ENCODE measurements at places on chromosomes 5 and 9. TPM values are rescaled to one million over a fixed set of nuclear protein-coding genes. Genes with fewer than 3 reads are reported as not detected.

Gene HRCT1
- total RNA-seq, result 0.41 TPM

Gene SPATA6L
- total RNA-seq, result 3.8 TPM

GRCh38 chr9:85243977-85244376, 497.8 kb downstream of the AGTPBP1 start:
- peak; percentile 92 for ATAC-seq

GRCh38 chr9:70355801-70356200, 58.7 kb downstream of the KLF9 start:
- no peak for ATAC-seq

- no peak for ATAC-seq
Measured at GRCh38 chr5:19189176-19189575, 798.8 kb downstream of the CDH18 start.

- no peak for ATAC-seq
Measured at GRCh38 chr5:62718324-62718723, 139.7 kb downstream of the LRRC70 start.

- no peak for ATAC-seq
Measured at GRCh38 chr5:31113101-31113500, 80.4 kb upstream of the CDH6 start.

GRCh38 chr5:122076669-122077365, 1.2 kb downstream of the LOX start:
- peak; percentile 71 for ATAC-seq

GRCh38 chr5:14145435-14146334, 2.5 kb downstream of the TRIO start:
- no peak for ATAC-seq

GRCh38 chr5:80885396-80886000, 74.7 kb upstream of the RASGRF2 start:
- peak; percentile 42 for ATAC-seq

DNA sequence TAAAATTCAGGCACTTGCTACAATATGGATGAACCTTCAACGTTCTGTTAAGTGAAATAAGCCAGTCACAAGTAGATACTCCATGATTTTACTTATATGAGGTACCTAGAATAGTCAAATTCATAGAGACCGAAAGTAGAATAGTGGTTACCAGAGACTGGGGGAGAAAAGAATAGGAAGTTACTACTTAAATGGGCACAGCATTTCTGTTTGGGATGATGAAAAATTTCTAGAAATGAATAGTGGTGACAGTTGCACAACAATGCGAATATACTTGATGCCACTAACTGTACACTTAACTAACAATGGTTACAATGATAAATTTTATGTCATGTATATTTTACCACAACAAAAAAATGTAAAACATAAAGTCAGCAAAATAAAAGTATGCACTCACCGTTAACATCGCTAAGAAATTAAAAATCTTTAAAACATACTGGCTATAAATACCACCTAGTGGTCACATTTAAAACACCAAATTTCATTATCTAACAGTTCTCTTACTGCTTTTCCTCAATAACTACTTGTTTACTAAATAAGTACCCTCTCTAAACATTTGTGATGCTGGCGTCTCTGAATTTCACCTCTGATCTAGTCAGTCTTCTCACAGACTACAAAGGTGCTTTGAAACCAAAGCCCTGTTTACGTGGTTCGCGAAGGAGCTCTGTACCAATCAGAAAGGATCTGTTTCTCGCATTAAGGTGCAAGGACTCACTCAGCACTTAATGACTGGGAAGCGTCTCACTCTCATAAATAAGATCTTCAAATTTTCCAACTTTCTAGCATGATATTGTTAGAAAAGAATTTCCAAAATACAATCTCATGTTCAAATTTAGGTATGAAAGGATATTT, 22.7 kb downstream of the KIF3A start:
- ATAC-seq, result no peak

GRCh38 chr9:2872250-2872930, 28.5 kb upstream of the PUM3 start:
- peak; percentile 83 for ATAC-seq

- no peak for ATAC-seq
Measured at GRCh38 chr9:37676411-37676830, 25.7 kb downstream of the FRMPD1 start.

All from motor neuron (in vitro differentiated cells).